LHCN-M2 (cell line): ENCODE measurements at places on chromosomes 1 and 21. TPM values are rescaled to one million over a fixed set of nuclear protein-coding genes. Genes with fewer than 3 reads are reported as not detected.

- no peak for DNase-seq
Observed at GRCh38 chr1:160718210-160718609, 6.6 kb upstream of the CD48 start.

- no peak for DNase-seq
Observed at GRCh38 chr1:192627901-192628300, 8.0 kb upstream of the RGS13 start.

- no peak for DNase-seq
Observed at GRCh38 chr1:106875622-106876021, 180.9 kb upstream of the PRMT6 start.

ZNF648 gene
- total RNA-seq = not detected in 2 replicates

NKAIN1 gene
- total RNA-seq = not detected in 2 replicates

DNA sequence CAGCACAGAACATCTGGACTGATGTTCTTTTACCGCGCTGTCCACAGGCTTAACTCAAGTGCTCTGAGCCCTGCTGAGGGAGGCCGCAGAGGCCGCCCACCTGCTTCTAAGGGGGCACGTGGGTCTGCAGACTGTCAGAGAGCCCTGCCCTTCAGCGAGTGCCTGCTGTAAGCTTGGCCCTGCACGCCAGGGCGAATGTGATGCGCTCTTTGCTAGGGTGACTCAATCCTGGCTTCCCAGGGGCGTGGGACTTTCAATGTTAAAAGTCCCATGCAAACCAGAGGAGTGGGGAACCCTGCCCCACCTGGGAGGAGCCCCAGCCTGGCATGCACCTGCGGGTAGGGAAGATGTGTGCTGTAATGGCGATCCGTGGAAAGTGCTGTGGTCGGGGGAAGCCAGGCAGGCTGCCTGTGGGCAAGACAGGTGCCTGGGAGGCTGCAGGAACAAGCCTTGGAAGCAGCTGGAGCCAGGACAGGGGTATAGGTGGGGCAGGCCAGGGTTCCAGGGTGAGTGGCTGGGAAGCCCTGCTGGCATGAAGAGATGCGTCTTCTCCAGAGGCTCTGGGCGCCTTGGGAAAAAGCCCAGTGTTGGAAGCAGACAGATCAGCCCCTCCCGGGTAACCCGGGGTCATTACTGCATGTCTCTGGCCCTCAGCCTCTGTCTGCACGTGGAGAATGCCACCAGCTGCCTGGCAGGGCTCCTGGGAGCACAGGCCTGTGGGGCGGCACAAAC is 594 bp upstream of the PANK4 start:
- DNase-seq = peak; percentile 52

DNA sequence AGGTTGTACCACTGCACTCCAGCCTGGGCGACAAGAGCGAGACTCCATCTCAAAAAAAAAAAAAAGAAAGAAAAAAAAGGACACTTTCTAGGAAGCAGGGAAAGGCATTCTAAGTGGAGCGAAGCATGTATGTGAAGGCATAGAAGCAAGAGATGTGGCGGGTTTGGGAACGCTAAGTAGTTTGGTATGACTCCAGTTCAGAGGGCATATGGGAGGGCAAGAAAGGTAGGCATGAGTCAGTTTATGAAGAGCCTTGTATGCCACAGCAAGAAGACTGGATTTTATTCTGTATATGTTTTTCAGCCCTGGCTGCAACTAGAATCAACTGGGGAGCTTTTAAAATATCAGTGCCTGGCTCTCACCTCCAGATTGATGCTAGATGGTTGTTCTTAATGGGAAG is 4.4 kb upstream of the ELOVL1 start:
- DNase-seq = no peak

FCRLA gene
- total RNA-seq = 0.51 TPM in 1 of 2 replicates, not detected in the other

DNA sequence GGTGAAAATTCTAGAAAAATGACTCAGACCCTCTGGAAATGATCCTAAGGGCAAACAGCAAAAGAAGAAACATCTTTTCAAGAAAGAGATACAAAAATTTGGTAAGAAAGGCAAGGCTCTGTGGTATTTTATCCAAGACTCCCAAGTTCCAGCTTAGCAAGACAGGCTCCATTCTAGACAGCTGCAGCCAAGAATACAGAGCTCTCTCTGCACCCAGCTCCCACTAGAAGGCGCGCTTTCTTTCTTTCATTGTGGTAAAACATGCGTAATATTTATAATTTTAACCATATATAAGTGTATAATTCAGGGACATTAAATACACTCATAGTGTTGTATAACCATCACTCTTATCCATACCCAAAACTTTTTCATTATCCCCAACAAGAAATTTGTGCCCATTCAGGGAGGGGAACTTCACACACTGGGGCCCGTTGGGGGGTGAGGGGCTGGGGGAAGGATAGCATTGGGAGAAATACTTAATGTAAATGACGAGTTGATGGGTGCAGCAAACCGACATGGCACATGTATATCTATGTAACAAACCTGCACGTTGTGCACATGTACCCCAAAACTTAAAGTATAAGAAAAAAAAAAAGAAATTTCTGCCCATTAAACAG is 2.2 kb upstream of the HFM1 start:
- DNase-seq = peak; percentile 22

GRCh38 chr1:24077278-24077978 is 34.5 kb downstream of the MYOM3 start:
- DNase-seq = no peak

OLIG2 gene
- total RNA-seq = not detected in 2 replicates

DNA sequence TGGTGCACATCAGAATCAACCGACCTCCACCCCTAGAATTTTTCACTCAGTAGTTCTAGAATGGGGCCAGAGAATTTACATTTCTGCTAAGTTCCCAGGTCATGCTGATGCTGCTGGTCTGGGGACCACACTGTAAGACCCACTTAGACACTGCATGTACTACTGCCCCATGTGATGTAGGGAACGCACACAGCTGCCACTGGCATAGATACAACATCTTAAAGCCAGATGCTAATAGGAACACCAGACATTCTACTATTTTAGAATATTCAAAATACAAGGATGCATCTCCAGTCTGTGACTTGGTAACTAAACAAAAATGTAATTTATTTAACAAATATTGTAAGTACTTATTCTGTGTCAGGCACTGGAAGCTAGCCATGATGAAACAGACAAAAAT is 14.1 kb upstream of the ATP1B1 start:
- no peak for DNase-seq

- no peak for DNase-seq
Observed at GRCh38 chr1:2270260-2271100, 42.4 kb downstream of the SKI start.
